NCI-H460 (cell line): ENCODE measurements at places on chromosomes 1 and 21.

DNA sequence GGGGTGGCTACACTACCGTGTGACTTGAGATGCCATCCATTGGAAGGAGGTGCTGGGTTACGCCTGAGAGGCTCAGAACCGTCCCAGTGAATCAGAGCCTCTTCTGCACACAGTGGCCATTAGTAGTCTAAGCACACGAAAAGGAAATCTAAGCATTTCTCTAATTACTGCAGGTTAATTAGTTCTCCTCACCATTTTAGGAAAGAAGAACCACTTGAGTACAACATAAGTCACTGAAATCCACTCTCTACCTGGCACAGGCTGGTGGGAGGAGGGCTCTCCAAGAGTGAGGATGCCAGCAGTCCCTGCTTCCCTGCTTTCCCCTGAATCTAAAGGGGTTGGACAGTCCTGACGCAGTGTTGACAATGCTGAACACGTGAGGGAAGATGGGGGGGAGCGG is 606.3 kb downstream of the NPHP4 start:
- no peak for DNase-seq

- DNase-seq, result no peak
These were observed 21.6 kb upstream of the FHAD1 start for GRCh38 chr1:15225461-15225860.

GRCh38 chr21:41802684-41803083 is 35.8 kb upstream of the RIPK4 start:
- no peak for DNase-seq

- DNase-seq, result no peak
These were observed 59.7 kb upstream of the WDR26 start for GRCh38 chr1:224494343-224494742.

DNA sequence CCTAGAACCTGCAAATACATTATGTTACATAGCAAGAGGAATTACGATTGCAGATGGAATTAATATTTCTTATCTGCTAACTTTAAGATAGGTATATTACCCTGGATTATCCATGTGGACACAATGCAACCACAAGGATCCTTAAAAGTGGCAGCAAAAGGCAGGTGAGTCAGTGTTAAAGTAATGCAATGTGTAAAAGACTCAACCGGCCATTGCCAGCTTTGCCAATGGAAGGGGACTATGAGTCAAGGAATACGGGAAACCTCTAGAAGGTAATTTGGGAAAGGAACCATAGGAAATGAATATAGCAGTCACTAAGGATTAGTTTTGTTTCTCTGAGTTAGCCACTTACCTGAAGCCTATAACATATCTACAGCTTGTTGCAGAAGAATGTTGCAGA is 692.1 kb upstream of the ZP4 start:
- no peak for DNase-seq

DNA sequence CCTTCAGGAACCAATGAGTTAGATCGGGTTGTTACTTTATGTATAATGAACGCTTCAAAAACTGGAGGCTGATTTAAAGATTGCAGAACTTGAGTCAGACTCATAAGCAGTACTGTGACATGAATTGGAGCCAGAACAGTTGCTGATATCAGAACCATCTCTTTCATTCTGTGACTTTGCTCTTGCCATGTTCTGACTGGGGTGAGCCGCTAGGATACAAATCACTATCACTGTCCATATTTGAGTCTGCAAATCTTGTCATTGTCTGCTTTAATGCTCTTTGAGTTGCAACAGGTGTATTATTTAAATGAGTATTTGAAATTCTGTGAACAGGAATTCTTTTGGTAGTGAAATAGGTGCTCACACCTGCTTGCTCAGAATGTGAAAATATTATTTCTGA is 52.5 kb downstream of the LRIG2 start:
- DNase-seq, result no peak

GRCh38 chr1:83849191-83850061 is 149.5 kb downstream of the TTLL7 start:
- no peak for DNase-seq

GRCh38 chr1:173733912-173734311 is 19.1 kb downstream of the KLHL20 start:
- no peak for DNase-seq

DNA sequence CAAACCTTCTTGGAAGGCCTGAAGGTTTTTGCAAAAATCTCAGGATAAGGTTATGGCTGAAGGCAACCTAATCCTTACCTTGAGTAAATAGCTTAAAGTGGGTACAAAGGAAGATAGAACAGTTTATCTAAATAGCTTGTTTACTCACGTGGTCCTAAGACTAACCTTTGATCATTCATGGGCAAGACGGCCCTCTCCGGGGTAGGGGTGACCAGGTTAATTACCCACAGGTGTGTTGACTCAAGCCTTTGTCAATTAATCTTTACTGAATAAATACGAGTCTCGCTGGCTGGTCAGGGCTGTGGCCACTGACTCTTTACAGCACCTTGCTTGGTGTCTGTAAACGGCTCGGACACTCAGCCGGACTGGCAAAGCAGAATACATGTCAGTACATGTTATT is 10.8 kb downstream of the AADACL4 start:
- DNase-seq, result no peak

GRCh38 chr1:224052772-224053171 is 61.1 kb upstream of the FBXO28 start:
- DNase-seq, result no peak

DNA sequence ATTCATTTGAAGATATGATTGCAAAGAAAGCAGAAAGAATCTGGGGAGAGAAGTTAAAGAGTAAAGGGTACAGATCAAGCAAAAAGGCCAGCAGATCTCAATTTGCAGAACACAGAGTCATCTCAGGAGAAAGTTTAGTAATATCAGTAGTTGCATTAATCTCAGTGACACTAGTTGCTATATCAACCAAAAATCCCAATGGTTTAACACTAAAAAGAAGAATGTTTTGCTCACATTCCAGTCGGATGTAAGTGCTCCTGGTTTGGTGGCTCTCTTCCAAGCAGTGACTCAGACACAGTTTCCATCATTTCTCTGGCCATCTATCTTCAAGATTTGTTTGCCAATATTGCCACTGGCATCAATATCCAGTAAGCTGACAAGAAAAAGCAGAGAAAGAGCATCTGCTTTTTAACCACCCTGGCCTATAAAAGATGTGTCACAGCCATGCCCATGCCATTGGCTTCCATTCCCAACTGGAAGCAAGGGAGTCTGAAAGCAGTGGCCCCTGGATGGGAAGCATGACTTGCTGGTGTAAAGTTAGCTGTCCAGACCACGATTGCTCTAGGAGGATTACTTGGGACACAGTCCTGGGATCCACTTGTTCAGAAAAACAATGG is 45.5 kb upstream of the AIM2 start:
- DNase-seq, result no peak

DNA sequence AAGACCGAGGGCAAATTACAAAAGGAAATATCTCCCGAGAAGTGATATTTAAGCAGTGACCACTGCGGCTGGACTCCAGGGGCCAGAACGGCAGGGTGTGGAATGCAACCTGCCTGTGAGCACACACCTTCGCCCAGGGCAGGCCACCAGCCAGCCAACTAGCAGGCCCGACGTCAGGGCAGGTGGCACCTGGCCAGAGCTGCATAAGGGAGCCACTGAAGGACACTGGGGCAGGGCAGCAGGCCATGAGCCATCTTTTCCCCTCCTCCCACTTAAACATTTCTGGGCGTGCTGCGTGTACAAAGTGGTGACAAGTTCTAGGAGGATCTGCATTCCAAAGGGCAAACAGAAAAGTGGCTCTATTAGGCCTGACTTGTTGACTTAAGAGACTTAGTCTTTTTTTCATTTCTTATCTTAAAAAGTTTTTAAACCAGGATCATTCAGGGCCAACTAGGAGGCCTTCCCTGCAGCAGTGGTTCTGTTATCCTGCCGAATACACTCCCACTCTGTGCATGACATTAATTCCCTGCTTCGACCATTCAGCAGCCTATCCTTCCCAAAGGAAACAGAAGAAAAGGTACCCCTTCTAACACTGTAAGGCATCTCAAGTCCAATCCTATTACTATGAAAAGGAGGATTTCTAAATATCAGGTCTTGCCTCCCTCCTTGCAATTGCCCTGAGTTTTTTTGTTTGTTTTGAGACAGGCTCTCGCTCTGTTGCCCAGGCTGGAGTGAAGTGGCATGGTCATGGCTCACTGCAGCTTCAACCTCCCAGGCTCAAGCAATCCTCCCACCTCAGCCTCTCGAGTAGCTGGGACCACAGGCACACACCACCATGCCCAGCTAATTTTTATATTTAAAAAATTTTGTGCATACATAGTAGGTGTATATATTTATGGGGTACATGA is 96.3 kb downstream of the BCAR3 start:
- peak; percentile 16 for DNase-seq

GRCh38 chr1:205592443-205593003 is 39.3 kb downstream of the ELK4 start:
- no peak for DNase-seq

- DNase-seq, result no peak
These were observed 25.3 kb downstream of the FTCD start for GRCh38 chr21:46129846-46130651.

- no peak for DNase-seq
These were observed 36.6 kb downstream of the SORT1 start for GRCh38 chr1:109361069-109361468.

DNA sequence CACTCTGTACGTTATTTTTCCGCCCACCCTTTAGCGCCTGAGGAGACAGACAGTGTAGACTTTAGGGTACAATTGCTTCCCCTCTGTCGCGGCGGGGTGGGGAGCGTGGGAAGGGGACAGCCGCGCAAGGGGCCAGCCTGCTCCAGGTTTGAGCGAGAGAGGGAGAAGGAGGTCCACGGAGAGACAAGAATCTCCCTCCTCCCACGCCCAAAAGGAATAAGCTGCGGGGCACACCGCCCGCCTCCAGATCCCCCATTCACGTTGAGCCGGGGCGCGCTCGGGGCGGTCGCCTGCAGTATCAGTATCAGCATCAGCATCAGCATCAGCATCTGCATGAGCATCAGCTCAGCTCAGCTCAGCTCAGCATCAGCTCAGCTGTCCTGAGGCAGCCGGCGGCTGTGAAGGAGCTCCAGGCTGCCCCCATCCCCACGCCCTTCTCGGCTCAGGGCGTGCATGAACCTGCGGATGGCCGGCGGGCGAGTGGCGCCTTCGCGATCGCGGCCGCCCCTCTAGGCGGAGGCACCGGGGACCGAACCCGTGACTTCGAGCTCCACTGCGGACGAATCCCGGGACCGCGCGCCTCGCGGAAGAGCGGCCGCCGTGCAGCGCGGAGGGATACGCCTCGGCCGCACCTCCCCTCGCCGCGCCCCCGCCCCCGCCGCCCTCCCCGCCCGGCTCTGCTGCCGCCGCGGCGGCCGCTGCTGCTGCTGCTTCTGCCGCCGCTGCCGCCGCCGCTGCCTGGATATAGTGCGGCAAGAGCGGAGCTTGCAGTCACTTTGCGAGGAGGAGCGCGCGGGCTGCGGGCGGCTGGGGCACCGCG is at the start of gene NCAM2:
Gene NCAM2, plus strand, starts transcription at position 774 of the 820 bp plus-strand sequence.
- DNase-seq, result peak; percentile 62

DNA sequence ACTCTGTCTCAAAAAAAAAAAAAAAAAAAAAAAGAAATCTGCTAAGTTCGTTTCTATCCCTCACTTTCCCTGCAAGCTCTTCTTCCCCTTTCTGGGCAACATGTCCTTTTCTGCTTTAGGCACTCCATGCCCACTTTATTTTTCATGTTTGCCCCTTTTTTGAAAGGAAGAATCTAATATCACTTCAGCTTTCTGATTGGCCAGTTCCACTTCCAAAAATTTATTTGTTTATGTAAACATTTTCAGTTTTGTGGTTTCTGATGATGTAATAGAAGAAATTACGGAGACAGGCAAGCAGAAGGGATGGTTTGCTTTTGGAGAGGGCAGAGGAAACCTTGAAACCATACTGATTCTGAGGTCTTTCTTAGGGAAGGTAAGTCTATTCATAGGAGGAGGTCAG is 15.1 kb downstream of the IFNAR1 start:
- DNase-seq, result no peak

DNA sequence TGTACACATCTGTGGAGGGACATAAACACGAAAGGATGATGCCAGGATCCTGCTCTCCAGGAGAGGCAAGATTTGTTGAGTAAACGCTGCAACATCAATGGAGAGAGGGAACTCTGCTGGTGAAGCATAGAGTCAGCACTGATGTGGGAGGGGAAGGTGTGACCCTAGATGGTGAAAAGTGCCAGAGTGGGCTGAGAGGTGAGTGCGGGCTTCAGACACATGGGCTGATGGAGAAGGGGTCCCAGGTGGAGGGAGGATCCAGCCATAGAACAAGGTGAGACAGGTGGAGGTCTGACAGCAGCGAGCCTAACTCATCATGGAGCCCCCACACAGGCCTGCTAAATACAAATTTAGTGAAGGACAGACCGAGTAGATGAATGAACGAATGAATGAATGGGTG is 9.7 kb downstream of the RD3 start:
- no peak for DNase-seq

DNA sequence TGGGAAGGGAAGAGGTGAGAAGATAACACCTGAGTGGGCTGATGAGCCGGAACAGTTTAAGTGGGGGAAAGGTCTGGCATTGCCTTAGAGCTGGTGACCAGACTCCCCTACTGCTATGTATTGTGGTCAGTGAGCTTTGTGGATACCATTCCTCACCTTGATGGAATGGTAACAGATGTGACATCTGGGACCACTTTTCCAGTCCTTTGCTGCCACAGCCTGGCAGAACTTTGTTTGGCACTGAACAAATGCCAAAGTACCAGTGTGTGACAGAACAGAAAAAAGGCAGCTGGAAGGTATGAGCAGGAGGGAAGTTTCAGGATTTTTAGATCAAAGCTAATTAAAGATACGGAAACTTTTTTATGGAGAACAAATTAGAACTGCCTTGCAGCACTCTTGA is 6.2 kb downstream of the MED8 start:
- DNase-seq, result no peak

- DNase-seq, result no peak
These were observed 16.3 kb downstream of the TMEM81 start for GRCh38 chr1:205068001-205068400.

DNA sequence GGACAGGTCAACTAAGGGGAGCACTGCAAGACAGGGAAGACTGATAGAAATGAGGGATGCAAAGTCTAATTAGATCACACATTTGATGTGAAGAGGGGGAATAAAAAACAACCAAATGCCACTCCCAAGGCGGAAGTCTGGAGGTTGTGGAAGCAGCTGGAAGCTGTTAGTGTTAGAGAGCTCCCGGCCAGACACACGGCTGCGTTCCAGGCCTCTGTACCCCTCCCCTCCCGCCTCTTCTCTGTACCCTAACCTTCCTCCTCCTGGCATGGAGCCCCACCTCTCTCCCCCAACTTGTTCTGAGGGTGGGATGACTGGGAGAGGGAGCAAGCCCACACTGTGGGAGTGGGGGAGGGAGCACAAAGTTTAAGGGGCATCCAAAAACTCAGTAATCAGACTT is 67.0 kb downstream of the PLEKHA6 start:
- DNase-seq, result no peak

DNA sequence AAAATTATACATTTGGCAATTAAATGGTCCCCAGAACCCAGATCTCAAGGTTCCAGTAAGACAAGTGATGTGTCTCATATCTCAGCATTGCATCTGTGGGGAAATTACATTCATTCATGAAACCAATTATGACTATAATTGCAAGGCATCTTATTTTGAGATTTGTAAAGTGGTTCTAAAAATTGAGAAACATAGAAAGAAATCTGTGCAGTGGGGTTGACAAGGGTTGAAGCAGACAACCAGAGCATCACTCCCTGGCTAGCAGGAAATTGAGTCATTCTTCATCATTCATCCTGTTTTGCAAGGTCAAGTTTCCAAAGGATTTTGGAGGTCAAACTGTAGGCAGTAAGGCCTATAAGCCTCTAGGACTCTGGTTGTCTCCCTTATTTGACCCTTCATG is 25.1 kb upstream of the MROH9 start:
- no peak for DNase-seq

- no peak for DNase-seq
These were observed 153.2 kb downstream of the PRDM16 start for GRCh38 chr1:3222042-3222692.

GRCh38 chr1:1163538-1164070 is 10.1 kb upstream of the TTLL10 start:
- DNase-seq, result no peak
